ENCODE measurements at places on chromosomes 6 and 20.

DNA sequence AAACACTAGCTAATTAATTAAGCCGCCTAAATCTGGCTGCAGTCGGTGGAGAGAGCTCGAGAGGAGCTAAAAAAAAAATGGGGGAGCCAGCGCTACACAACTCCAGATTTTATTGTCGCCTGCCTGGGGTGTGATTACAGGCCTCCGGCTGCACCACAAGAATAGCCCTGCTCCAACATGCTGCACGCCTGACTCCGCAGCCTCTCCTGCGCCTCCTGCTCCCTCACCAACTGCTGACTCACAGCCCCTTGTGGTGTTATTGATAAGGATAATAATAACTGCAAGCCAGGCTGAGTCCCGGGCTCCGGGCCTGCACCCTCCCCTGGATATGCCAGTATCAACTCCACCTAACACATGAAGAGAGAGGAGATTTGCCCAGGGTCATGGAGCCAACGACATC is 16.8 kb downstream of the SIRPA start:
- DNase-seq: peak; percentile 16

GRCh38 chr6:130890521-130890971 is 63.3 kb downstream of the SMLR1 start:
- peak; percentile 84 for DNase-seq

DNA sequence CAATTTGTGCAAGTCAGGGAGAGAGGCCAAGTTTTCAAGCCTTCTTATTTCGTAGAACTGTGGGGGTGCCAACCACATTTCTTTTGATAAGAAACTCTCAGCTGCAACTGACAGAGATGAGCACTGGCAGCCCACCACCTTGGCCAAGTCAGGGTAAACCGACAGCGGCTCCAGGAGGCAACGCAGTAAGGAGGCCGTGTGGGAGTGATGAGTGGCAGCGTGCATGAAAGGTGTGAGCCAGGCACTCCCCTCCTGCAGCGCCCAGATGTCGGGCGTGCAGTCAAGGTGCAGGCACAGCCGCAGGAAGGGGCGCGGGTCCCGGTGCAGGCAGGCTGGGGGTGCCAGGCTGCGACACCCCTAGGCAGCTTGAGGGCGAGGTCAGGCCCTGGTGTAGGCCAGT is 49.2 kb upstream of the HDAC2 start:
- no peak for DNase-seq

DNA sequence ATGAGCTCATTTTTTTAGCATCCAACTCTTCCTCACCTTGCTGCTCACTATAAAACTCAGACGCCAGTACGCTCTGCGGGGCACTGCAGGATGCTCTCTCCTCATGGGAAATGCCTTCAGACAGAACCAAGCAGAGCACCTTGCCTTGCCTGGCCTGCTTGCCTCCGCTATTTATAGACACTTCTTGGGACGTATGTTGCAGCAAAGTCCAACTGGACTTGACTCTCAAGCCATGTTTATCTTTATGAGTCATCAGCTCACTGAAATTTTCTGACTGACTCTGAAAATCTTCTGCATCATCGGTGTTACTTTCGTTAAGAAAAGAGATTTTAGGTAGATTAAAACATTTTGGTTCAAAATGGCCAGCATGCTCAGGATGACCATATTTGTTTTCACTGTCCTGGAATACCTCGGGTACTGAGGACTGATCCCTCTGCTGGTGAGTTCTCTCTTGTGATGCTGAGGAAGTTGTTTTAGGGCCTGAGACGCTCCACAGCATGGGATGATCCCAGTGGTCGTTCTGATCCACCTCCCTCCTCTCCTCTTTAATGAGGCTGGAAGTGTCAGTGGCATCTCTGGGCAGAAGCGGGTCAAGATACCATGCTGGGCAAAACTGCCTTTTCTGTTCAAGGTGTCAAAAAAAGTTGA is 204.5 kb downstream of the KIF16B start:
- DNase-seq: peak; percentile 47

GRCh38 chr6:2355150-2355549 is 109.7 kb upstream of the GMDS start:
- peak; percentile 25 for DNase-seq

- no peak for DNase-seq
These were observed 39.7 kb upstream of the GJA1 start for GRCh38 chr6:121395736-121396135.

Measured in astrocyte (in vitro differentiated cells and primary cell).